ENCODE measurements at places on chromosomes 2 and 18. TPM values are rescaled to one million over a fixed set of nuclear protein-coding genes. Genes with fewer than 3 reads are reported as not detected.
A peak's percentile ranks its signal among the peaks of the same experiment; 100 is the strongest.

The SLC9A4 gene
- not detected for polyA plus RNA-seq

The OTOS gene
- 0.34 TPM for polyA plus RNA-seq

The PAX8 gene
- 1.1 TPM for polyA plus RNA-seq

The PRPF40A gene
- 49.1 TPM for polyA plus RNA-seq

The CENPO gene
- polyA plus RNA-seq = 20.1 TPM

The FAM210A gene
- polyA plus RNA-seq = 9.8 TPM

The SIGLEC15 gene
- polyA plus RNA-seq = 2.2 TPM

The CXCR1 gene
- not detected for polyA plus RNA-seq

The SERPINB13 gene
- not detected for polyA plus RNA-seq

The OSR1 gene
- polyA plus RNA-seq = 48.0 TPM

The ACTR3 gene
- polyA plus RNA-seq = 246 TPM

The RNASEH1 gene
- 21.7 TPM for polyA plus RNA-seq

DNA sequence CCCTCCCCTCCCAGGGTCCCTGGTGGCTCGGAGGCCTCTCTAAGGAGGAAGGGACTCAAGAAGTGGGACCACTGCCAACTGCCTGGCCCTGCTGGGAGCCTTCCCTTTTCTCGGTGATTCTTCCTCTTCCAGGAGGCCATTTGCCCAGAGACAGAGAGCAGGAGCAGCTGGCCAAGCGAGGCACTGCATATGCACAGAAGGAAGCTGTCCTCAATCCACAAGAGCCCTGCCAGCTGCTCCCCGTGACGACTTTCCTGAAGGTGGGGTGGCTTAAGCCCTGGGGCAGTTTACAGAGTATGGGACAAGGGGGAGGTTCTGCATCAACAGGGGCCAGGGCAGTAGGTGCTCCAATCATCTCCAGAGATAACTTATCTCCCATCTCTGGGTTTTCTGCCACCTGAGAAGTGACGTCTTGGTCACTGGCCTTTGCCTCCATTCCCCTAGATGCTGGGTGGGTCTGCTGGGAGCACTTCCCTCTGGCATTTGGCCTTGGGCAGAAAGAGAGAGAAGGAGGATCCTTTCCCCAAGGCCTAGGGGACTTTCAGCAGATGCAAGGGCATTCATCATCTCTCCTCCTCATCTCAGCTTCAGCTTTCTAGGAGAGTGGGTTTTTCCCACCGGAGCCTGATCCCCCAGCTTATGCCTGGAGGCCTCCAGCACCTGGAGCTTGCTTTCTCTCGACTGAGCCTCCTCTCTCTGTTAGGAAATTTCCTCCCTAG, 28.5 kb downstream of the CIB4 start:
- no peak for DNase-seq
- no peak overlapping the region for H3K4me3 ChIP-seq
- H3K4me1 ChIP-seq = peaks cover 2% of the 10 kb centered on the region
- H3K36me3 ChIP-seq = no peaks in the 10 kb centered on the region
- peaks cover 89% of the 10 kb centered on the region for H3K27me3 ChIP-seq

DNA sequence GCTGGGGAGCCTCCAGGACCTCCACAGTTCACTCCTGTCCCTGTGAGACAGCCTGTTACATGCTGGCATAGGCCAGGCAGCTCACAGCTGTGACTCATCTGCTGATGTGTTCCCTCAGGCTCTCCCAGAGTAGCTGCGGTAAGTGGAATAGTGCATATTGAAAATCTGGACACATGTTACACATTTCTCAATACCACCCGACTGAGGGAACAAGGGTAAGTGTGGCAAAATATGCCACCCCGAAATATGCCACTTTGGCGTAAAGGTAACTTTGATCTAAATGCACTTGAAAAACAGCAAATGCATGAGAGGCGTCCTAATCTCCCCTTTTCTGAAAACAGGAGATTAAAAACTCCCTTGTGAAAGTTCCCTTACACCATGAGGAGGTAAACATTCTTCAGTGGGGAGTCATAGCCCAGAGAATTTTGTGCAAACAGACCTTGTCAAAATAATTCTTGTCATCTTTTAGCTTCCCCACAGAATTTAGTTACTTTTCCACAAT, 557.9 kb downstream of the CCDC85A start:
- no peaks in the 10 kb centered on the region for H3K27me3 ChIP-seq
- H3K27ac ChIP-seq = no peak overlapping the region
- H3K4me3 ChIP-seq = peak overlapping the region; percentile 24
- peak; percentile 71 for DNase-seq
- no peaks in the 10 kb centered on the region for H3K4me1 ChIP-seq

DNA sequence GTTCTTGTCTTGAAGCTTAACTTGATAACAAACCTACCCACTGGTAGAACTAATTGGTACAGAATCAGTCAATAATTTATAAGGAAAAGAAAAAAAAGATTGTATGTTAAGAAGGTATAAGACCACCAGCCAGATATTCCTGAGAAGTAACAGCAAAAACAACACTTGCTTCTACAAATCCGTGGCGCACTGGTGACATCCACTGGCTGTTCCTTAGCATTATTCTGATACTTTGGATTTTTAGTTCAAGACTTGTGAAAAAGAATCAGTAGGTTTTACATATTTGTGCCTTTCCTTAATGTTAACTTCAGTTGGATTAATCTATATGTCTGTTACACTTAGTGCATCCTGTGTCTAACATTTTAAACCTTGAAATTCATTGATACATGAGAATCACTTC, 141.8 kb downstream of the GRB14 start:
- no peak overlapping the region for H3K4me3 ChIP-seq
- DNase-seq = peak; percentile 22
- H3K36me3 ChIP-seq = no peaks in the 10 kb centered on the region
- no peaks in the 10 kb centered on the region for H3K27me3 ChIP-seq

DNA sequence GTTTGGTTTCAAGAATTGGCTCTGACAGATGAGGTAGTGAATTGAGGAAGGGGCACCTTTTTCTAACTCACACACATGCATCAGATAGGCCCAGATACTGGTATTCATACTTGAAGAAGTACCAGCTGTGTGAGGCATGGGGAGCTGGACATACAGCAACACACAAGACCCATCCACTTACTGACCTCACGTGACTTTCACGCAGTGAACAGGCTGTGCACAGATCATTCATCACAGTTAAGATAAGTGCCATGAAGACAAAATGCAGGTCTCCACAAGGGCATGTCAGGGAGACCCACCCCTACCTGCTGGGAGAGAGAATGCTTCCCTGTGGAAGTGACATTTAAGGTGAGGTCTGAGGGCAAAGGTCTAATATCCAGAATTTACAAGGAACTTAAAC, 38.6 kb downstream of the SP110 start:
- DNase-seq = no peak
- H3K36me3 ChIP-seq = peaks cover 7% of the 10 kb centered on the region
- H3K27me3 ChIP-seq = no peaks in the 10 kb centered on the region

DNA sequence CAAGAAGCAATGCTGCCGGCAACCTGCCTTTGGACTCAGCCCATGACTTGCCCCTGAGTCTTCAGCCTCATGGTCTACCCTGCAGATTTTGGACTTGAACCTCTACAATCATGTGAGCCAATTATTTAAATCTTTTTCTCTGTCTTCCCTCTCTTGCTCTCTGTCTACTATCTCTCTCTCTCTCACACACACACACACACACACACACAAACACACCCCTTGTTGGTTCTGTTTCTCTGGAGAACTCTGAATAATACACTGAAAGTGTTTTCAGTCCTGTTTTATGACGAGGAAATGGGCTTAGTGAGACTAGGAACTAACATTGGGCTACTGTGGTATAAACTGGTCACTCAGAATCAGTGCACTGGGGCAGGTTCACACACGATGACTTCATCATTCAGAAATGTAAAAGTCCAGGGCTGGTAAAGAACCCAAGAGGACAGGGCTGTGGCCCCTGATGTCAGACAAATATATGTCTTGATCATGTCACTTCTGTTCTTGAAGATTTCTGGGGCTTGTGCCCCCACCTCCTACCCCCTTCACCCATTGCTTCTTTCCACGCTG, 266.1 kb upstream of the SIX2 start:
- H3K27ac ChIP-seq = no peak overlapping the region
- DNase-seq = peak; percentile 57
- peaks cover 12% of the 10 kb centered on the region for H3K4me1 ChIP-seq
- H3K27me3 ChIP-seq = peaks cover 20% of the 10 kb centered on the region
- no peaks in the 10 kb centered on the region for H3K36me3 ChIP-seq

- H3K27ac ChIP-seq = peak overlapping the region; percentile 50
- H3K36me3 ChIP-seq = no peaks in the 10 kb centered on the region
- H3K27me3 ChIP-seq = no peaks in the 10 kb centered on the region
- H3K4me1 ChIP-seq = peaks cover 10% of the 10 kb centered on the region
Observed at GRCh38 chr2:191620144-191620543, 57.8 kb upstream of the NABP1 start.

- H3K27me3 ChIP-seq = no peaks in the 10 kb centered on the region
- peaks cover 2% of the 10 kb centered on the region for H3K4me1 ChIP-seq
- H3K4me3 ChIP-seq = no peak overlapping the region
- no peaks in the 10 kb centered on the region for H3K36me3 ChIP-seq
- H3K27ac ChIP-seq = no peak overlapping the region
Observed at GRCh38 chr2:12131975-12132374, 385.5 kb downstream of the LPIN1 start.

DNA sequence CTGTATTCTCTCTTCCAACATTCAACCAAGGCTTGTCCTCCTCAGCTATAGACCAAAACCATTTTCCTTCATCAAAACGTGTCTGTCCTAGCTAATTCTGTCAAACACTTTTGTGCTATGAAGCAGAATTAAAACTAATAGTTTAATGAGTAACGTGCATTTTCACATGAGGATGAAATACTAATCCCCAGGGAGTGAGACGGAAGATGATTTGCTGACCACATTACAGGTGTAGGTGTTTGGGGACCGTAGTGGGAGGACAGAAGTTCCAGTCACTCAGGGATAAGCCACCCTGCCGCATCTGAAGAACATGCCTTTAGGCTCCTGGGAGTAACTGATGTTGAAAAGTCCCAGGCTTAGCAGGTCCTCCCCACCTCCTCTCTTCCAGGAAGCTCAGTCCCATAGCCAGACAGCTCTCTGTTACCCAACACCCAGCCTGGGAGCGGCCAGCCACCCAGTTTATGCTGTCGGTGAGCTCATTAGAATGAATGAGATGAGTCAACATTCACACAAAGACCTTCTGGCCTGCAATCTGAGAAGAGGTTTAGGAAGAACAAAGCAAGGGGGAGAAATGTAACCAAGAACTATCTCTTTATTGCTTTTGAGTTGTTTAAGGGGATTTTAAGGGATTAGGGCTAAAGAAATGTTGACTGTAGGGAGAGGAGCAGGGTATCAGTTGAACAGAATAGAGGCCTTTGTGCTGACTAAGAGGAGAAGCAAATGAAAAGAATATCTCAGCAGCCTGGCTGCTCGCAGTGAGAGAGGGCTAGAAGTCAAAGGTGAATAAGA, 122.5 kb downstream of the FOXI3 start:
- DNase-seq = peak; percentile 3
- no peak overlapping the region for H3K27ac ChIP-seq
- no peaks in the 10 kb centered on the region for H3K4me1 ChIP-seq
- no peaks in the 10 kb centered on the region for H3K36me3 ChIP-seq
- no peaks in the 10 kb centered on the region for H3K27me3 ChIP-seq
- no peak overlapping the region for H3K4me3 ChIP-seq

GRCh38 chr18:2953935-2954653, 58.9 kb downstream of the LPIN2 start:
- peaks cover 38% of the 10 kb centered on the region for H3K36me3 ChIP-seq
- no peak overlapping the region for H3K4me3 ChIP-seq
- H3K4me1 ChIP-seq = no peaks in the 10 kb centered on the region

- H3K27ac ChIP-seq = no peak overlapping the region
- H3K36me3 ChIP-seq = no peaks in the 10 kb centered on the region
- no peak overlapping the region for H3K4me3 ChIP-seq
- no peak for DNase-seq
Observed at GRCh38 chr2:26495705-26496297, 17.9 kb upstream of the OTOF start.

GRCh38 chr2:67516899-67517530, 119.9 kb downstream of the ETAA1 start:
- DNase-seq = peak; percentile 98
- no peak overlapping the region for H3K4me3 ChIP-seq
- no peaks in the 10 kb centered on the region for H3K36me3 ChIP-seq
- no peaks in the 10 kb centered on the region for H3K27me3 ChIP-seq
- no peak overlapping the region for H3K27ac ChIP-seq

GRCh38 chr2:142675398-142675797, 202.1 kb upstream of the KYNU start:
- H3K27ac ChIP-seq = no peak overlapping the region
- H3K4me1 ChIP-seq = no peaks in the 10 kb centered on the region
- H3K4me3 ChIP-seq = no peak overlapping the region
- no peaks in the 10 kb centered on the region for H3K36me3 ChIP-seq

DNA sequence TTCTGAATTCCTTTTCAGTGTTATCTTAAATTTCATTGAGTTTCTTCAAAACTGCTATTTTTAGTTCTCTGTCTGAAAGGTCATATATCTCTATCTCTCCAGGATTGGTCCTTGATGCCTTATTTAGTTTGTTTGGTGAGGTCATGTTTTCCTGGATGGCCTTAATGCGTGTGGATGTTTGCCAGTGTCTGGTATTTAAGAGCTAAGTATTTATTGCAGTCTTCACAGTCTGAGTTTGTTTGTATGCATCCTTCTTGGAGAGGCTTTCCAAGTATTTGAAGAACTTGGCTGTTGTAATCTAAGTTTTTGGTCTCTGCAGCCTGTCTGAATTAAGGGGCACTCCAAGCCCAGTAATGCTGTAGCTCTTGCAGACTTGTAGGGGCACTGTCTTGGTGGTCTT, 249.3 kb downstream of the ZNF385B start:
- peak; percentile 75 for DNase-seq
- H3K4me1 ChIP-seq = peaks cover 17% of the 10 kb centered on the region
- H3K27me3 ChIP-seq = no peaks in the 10 kb centered on the region
- no peak overlapping the region for H3K27ac ChIP-seq
- H3K36me3 ChIP-seq = no peaks in the 10 kb centered on the region

DNA sequence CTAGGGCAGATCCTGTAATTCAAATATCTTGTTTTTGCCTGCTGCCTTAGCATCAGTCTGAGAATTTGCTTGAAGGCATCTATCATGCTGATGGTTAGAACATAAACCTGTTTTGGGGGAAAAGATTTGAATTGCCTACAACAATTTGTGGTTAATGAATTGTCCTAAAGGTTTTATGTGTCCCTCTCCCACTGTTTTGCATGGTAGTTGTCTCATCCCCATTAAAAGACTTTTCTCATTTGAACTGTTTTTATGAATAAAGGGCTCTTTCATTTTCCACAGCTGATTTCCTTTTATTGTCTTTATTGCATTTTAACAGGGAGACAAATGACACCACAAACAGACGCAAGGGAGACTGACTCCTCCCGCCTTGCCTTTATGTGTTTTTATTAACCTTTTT, 275.6 kb downstream of the PIK3C3 start:
- no peak overlapping the region for H3K27ac ChIP-seq
- no peak for DNase-seq
- no peaks in the 10 kb centered on the region for H3K36me3 ChIP-seq
- H3K27me3 ChIP-seq = no peaks in the 10 kb centered on the region
- H3K4me3 ChIP-seq = no peak overlapping the region
